ENCODE measurements at places on chromosomes 1 and 21.

DNA sequence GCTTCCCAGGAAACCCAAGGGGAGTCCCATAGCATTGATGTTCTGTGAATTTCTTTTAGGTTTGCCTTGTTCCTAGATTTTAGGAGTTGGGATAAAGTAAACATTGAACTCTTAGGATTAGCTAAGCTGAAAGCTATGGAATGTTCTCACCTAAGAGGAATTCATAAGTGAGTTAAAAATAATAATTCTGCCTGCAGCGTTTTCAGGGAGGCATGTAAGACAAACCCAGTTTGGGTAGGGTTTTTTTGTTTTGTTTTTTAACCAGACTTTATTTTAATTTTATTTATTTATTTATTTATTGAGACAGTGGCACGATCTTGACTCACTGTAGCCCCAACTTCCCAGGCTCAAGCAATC is 28.9 kb upstream of the CD101 start:
- DNase-seq: no peak

- no peak for DNase-seq
Measured at GRCh38 chr1:191022856-191023255, 545.2 kb upstream of the BRINP3 start.

DNA sequence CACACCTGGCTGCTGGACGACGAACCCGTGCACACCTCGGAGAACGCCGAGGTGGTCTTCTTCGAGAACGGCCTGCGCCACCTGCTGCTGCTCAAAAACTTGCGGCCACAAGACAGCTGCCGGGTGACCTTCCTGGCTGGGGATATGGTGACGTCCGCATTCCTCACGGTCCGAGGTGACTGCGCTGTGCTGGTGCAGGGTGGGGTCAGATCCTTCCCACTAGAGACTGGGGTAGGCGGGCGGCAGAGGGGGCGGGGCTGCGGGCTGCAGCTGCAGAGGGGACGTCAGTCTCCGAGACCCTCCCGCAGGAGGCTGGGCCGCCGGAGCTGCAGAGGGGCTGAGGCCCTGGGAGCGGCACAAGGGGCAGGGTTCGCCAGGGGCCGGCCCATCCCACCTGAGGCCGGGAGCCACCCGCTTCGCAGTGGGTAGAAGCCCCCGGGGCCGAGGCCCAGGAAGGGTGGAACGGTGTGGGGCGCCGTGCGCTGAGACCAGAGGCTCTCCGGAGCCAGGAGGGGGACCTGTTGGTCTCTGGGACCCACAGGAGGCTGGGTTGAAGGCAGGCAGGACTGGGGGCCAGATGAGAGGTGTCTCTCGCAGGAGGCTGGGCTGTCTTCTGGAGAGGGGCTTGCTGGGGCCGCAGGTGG is 90.6 kb downstream of the TRIM11 start:
- no peak for DNase-seq

GRCh38 chr1:15409388-15410222 is at the start of gene EFHD2:
TSS of gene EFHD2 (plus strand) at chr1:15409888. CDS start at chr1:15409972, 84 bp downstream.
- DNase-seq: no peak

GRCh38 chr1:33818071-33818470 is 45.8 kb upstream of the HMGB4 start:
- DNase-seq: no peak

Data from cortex of kidney (tissue), 1 donor.